Natural killer cell (primary cell): ENCODE measurements at places on chromosomes 6 and 20.

GRCh38 chr20:44200371-44200770 lies 10.2 kb downstream of the OSER1 start:
- no peak overlapping the region for H3K4me3 ChIP-seq
- H3K27me3 ChIP-seq = no peaks in the 10 kb centered on the region
- H3K36me3 ChIP-seq = peaks cover 62% of the 10 kb centered on the region
- no peak overlapping the region for H3K27ac ChIP-seq
- DNase-seq = no peak

- no peaks in the 10 kb centered on the region for H3K27me3 ChIP-seq
- no peaks in the 10 kb centered on the region for H3K4me1 ChIP-seq
- DNase-seq = no peak
- H3K27ac ChIP-seq = no peak overlapping the region
- no peaks in the 10 kb centered on the region for H3K36me3 ChIP-seq
Observed at GRCh38 chr20:60484316-60484715, 526.1 kb downstream of the CDH26 start.

DNA sequence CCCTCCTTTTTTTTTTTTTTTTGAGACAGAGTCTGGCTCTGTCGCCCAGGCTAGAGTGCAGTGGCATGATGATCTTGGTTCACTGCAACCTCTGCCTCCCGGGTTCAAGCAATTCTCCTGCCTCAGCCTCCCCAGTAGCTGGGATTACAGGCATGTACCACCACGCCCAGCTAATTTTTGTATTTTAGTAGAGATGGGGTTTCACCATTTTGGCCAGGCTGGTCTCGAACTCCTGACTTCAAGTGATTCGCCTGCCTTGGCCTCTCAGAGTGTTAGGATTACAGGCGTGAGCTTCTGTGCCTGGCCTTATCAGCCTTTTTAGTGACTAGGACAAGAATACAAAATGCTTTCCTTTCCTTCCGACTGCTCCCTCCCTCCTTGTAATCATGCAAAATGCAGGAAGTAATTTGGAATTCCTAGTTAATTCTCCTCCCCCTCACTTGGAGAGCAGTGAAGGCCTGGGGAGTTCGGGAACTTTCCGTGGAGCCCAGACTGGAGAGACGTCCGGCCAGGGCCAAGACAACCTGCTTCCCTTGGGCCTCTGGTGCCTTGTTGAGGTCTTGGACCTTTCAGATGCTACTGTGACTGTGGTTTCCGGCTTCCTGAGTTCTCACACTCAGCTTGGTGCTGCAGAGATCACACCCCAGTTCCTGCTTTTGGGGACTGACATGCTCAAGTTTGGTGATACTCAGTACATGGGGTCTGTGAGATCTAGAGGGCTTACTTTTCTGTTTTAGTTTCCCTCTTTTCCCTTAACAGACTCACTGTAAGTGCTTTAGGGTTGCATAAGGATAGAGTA lies 3.9 kb upstream of the PHF20 start:
- no peaks in the 10 kb centered on the region for H3K27me3 ChIP-seq
- peak overlapping the region; percentile 99 for H3K27ac ChIP-seq
- peak; percentile 61 for DNase-seq
- peaks cover 81% of the 10 kb centered on the region for H3K4me1 ChIP-seq
- H3K36me3 ChIP-seq = no peaks in the 10 kb centered on the region

GRCh38 chr6:54404791-54405190 lies 96.5 kb downstream of the TINAG start:
- no peak for DNase-seq
- H3K27ac ChIP-seq = no peak overlapping the region
- no peak overlapping the region for H3K4me3 ChIP-seq
- H3K27me3 ChIP-seq = no peaks in the 10 kb centered on the region
- H3K4me1 ChIP-seq = no peaks in the 10 kb centered on the region
- H3K36me3 ChIP-seq = no peaks in the 10 kb centered on the region

- no peak for DNase-seq
- H3K4me3 ChIP-seq = no peak overlapping the region
- H3K4me1 ChIP-seq = no peaks in the 10 kb centered on the region
- H3K27ac ChIP-seq = no peak overlapping the region
Observed at GRCh38 chr20:54714817-54715216, 239.4 kb downstream of the DOK5 start.

DNA sequence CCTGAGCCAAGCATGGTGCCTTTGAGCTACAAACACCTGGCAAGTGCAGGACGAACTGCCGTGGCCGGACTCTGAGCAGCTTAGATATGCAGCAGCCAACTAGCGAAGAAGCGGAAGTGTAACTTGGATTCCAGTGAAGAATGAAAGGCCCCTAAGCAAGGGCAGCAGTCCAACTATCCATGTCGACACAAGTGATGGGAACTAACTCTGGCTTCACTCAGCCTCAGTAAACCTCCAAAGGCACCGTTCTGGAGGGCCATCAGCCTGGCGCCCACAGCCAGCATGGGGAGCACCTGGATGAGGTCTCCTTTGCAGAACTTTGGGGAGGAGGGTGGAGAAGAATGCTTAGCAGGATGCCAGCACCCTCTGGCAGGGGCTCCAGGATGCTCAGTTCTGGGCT lies 78.4 kb upstream of the MLN start:
- no peak overlapping the region for H3K27ac ChIP-seq
- H3K27me3 ChIP-seq = peaks cover 5% of the 10 kb centered on the region
- H3K4me1 ChIP-seq = no peaks in the 10 kb centered on the region
- H3K36me3 ChIP-seq = no peaks in the 10 kb centered on the region
